Activated T-helper 1 cell treated with anti-CD3 and anti-CD28 coated beads, Interleukin-12 subunit alpha, Interleukin-12 subunit beta, Interleukin-2, Interleukin-4 antibody, amounts not matched to agents 30 ng/mL and 10 ng/mL and 1 ng/mL, durations not matched to agents 14 hours and 24 hours and 36 hours (primary cell): ENCODE measurements at places on chromosomes 6 and 20.

DNA sequence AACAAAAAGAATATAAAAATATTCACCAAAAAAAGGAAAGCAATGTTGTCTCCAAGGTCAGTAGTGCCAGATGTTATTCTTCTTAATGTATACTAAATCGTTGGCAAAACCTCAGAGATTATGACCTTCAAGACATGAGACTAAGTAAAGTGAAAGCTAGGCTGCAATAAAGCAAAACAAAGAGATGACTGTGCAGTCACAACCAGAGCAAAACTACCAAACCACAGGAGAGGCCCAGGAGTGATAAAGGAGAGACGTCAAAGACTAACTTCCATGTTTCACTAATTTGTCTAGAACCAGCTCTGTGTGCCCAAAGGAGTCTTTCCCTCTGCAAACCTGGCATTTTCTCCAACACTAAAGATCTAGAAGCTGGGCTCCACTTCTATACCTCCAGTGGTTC is 155.9 kb upstream of the POU3F2 start:
- H3K27me3 ChIP-seq, result peaks cover 4% of the 10 kb centered on the region
- no peaks in the 10 kb centered on the region for H3K36me3 ChIP-seq
- no peaks in the 10 kb centered on the region for H3K4me1 ChIP-seq
- DNase-seq, result no peak

- H3K36me3 ChIP-seq, result peaks cover 7% of the 10 kb centered on the region
- peak; percentile 84 for DNase-seq
- H3K27me3 ChIP-seq, result no peaks in the 10 kb centered on the region
- H3K4me3 ChIP-seq, result peak within 1 kb of the TSS; percentile 95
Observed at GRCh38 chr6:106629103-106629858, at the start of the genes QRSL1 and RTN4IP1. Gene QRSL1, plus strand, starts transcription at chr6:106629578. Its CDS starts 104 bp downstream, at chr6:106629682. Gene RTN4IP1, minus strand, starts transcription at chr6:106629498. Its CDS starts 477 bp downstream, at chr6:106629021.

DNA sequence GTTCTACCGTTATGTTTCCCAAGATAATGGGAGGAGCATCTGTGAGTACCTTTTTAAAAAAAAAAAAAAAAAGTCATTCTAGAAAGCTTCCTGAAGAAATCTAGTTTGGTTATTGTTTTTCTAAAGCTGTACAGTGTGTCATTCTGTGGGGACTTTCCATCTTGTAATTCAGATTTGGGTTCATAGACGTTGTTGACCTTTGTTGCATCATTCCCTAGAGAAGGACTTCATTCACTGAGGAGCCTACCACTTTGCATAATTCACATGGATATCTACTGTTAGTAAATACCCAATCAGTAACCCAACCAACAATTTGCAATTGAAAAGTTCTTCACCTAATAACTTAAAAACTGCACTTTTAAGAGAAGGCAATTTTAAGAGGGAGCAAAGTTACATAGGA is 60.1 kb downstream of the RPP40 start:
- peaks cover 44% of the 10 kb centered on the region for H3K4me1 ChIP-seq
- no peak overlapping the region for H3K4me3 ChIP-seq
- no peak overlapping the region for H3K27ac ChIP-seq
- peaks cover 7% of the 10 kb centered on the region for H3K36me3 ChIP-seq

DNA sequence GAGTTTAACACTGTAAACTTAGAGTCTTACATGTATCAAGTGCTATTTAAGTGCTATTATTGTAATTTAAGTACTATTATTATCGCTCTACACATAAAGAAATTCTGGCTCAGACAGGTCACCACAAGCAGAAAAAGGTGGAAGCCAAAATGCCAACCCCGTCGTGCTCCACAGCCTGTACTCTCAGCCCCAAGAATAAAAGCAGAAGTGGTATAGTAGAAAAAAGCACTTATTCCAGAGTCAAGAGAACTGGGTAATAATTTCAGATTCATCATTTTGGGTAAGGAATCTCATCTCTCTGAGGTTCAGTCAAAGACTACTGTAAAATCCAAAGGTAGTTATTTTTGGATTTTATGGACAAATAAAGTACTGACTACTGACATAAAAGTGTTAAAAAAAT is 943 bp downstream of the ZUP1 start:
- DNase-seq, result no peak
- H3K27me3 ChIP-seq, result peaks cover 6% of the 10 kb centered on the region
- peak overlapping the region; percentile 97 for H3K27ac ChIP-seq
- peaks cover 26% of the 10 kb centered on the region for H3K36me3 ChIP-seq
- peak overlapping the region; percentile 100 for H3K4me3 ChIP-seq

GRCh38 chr6:1820165-1820564 is 210.4 kb downstream of the FOXC1 start:
- no peak overlapping the region for H3K4me3 ChIP-seq
- H3K4me1 ChIP-seq, result no peaks in the 10 kb centered on the region
- no peak for DNase-seq
- H3K27me3 ChIP-seq, result no peaks in the 10 kb centered on the region
- H3K36me3 ChIP-seq, result no peaks in the 10 kb centered on the region
- H3K27ac ChIP-seq, result no peak overlapping the region

DNA sequence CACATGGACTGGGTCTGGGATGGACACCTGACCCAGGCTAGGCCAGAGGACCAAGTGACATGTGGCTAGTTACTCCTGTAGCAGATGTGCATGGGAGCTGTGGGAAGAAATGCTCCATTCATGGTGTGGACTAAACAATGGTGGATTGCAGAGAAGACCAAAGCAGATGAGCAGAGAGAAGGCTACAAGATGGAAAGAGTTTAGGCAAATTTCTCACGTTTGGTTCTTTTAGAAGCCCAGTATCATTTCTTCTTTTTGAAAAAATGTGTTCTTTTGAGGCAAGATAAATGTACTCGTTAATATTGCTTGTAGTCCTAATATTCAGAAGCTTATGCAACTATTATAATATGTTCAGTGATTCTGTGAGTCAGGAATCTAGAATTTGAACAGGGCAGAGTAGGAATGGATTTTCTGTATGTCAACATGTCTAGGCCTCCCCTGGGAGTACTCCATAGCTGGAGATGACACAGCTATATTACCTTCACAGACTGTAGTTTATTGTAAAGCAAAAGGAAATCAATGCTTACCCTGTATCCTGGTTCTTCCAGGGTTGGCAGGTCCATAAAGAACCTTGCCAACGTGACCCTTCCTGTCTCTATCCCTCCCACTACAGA is 2.3 kb upstream of the BTN2A1 start:
- H3K4me3 ChIP-seq, result no peak overlapping the region
- no peak overlapping the region for H3K27ac ChIP-seq
- no peak for DNase-seq
- no peaks in the 10 kb centered on the region for H3K27me3 ChIP-seq
- peaks cover 35% of the 10 kb centered on the region for H3K4me1 ChIP-seq

DNA sequence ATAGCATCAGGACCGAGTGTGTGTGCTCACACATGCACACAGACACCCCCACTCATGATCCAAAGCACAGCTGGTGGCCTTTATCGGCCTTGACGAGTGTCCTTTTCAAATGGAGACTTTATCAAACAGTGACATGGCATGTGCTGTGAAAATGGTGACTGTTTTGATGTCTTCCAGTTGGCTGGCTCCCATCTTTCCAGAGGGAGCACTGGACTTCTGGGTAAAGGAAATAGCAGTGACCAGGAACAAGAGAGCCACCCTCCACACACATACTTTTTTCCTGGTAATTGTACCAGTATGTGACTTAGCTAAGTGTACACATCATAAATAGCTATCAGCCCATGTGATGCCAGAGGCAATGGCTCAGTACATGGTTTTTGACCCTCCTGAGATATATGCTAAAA is 52.7 kb downstream of the ZDHHC14 start:
- H3K27me3 ChIP-seq, result peaks cover 10% of the 10 kb centered on the region
- H3K27ac ChIP-seq, result no peak overlapping the region
- peaks cover 24% of the 10 kb centered on the region for H3K4me1 ChIP-seq
- DNase-seq, result no peak
- H3K36me3 ChIP-seq, result peaks cover 10% of the 10 kb centered on the region
- H3K4me3 ChIP-seq, result no peak overlapping the region

GRCh38 chr20:54340667-54341081 is 132.8 kb downstream of the PFDN4 start:
- no peaks in the 10 kb centered on the region for H3K27me3 ChIP-seq
- H3K4me3 ChIP-seq, result no peak overlapping the region
- peaks cover 12% of the 10 kb centered on the region for H3K4me1 ChIP-seq
- no peak for DNase-seq
- H3K36me3 ChIP-seq, result no peaks in the 10 kb centered on the region
